ENCODE measurements at places on chromosomes 3 and 15.

GRCh38 chr15:51641490-51642130, 19.0 kb upstream of the DMXL2 start:
- DNase-seq, result no peak

- no peak for DNase-seq
Observed at GRCh38 chr15:59002418-59002859, 15.0 kb downstream of the RNF111 start.

DNA sequence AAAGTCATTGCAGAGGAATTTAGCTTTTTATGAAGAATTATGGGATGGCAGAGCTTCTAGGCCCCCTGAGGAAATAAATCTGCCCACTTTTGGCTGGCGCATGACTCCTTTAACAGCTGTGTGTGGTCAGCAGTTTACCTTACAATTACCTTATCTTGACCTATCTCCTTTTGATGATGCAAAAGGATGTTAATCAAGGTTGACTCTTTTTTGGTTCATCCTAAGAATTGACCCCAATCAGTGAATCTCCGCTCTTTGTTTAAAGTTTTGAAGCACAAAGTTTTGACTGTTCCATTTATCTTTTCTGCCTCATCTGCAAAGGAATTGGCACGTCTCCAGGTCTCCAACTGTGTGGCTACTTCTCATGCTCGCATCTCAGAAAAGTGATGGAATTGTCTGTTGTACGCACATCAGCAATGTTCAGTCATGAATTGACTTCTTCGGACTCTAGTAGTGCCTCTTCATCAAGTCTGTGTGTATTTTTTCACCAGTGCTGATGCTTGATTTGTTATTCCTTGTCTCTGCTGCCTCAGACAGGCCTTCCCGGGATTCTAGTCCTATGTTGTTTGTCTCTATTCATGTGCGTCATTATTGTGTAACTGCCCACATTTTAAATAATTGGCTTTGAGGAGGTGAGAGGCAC, 196.2 kb upstream of the CFAP20DC start:
- no peak for DNase-seq

- DNase-seq, result no peak
Observed at GRCh38 chr3:16266714-16267113, 1.7 kb downstream of the OXNAD1 start.

DNA sequence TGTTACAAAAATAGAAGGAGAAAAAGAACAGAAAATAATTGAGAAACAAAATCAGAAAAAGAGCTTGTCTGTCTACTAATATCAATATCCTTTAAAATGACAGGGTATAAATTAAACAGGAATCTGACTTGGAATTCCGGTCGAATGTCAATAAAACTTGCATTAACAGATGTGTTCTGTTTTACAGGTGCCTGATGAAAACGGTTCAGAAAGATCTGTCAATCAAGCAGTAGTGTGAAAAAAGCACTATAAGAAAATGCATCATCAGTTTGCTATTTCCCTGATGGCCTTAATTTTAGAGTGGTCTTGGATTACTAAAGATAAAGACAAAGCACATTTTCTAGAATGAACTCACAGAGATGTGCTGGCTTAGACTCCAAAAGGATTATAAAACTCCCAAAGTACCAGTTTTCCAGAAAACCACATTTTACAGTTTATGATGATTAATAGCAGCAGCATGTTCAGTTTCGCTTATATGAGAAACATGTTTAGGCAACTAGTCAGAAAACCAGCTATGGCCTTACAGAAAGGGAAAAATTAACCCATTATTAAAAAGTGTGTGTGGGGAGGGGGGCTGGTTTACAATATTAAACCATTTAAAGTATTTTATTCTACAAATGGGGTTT, 8.2 kb upstream of the C3orf38 start:
- DNase-seq, result no peak

DNA sequence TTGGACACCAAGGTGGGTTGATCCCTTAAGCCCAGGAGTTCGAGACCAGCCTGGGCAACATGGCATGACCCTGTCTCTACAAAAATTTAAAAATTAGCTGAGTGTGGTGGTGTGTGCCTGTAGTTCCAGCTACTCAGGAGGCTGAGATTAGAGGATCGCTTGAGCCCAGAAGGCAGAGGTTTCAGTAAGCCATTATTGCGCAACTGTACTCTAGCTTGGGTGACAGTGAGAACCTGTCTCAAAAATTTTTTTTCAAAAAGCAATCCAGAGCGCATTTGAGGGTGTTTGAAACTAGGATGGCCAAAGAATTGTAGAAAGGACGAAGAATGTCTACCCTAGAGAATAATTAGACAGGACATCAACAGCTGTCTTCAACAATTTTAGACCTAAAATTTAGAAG, 103.4 kb downstream of the STAC start:
- no peak for DNase-seq

DNA sequence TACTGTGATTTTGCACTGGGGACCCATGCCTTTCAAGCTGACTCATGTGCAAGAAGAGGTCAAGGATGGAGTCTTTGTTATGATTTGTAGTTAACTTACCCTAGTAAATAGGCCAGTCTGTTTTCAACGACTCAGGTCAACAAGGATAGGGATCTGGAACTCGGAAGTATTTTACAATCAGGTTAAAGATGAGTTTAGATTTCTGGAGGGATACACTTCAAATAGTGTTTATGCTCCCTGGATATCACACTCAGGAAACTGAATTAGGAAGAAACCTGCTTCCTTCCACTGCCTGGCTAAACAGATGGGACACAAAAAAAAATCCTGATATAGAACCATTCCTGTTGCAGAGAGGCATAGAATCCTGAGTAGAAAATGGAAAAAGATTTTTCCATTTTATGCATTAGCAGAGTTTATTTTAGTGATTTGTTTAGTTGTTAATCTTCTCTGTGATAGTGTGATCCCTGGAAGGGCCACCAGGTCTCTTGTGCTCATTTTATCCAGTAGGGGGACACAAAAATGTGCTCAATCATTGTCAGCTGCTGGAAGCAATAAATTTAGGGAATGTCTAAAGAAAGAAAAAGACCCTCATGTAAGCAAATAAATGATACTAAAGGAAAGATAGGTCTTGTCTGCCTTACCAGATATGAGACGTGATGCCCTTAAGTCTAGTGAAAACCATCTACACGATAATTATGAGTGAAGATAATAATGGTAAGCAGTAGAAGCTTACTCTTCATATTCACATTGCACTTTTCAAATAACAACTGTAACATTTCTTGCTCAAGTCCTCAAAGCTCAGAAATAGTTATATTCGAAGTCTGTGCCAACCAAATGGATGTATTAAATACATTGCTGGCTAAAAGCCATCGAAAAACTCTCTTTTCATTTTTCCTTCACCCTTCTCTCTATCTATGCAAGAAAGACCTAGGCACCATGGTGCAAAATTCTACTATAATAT, 452.1 kb upstream of the KCNMB2 start:
- DNase-seq, result no peak

- no peak for DNase-seq
Observed at GRCh38 chr3:19030522-19030839, 117.8 kb upstream of the KCNH8 start.

DNA sequence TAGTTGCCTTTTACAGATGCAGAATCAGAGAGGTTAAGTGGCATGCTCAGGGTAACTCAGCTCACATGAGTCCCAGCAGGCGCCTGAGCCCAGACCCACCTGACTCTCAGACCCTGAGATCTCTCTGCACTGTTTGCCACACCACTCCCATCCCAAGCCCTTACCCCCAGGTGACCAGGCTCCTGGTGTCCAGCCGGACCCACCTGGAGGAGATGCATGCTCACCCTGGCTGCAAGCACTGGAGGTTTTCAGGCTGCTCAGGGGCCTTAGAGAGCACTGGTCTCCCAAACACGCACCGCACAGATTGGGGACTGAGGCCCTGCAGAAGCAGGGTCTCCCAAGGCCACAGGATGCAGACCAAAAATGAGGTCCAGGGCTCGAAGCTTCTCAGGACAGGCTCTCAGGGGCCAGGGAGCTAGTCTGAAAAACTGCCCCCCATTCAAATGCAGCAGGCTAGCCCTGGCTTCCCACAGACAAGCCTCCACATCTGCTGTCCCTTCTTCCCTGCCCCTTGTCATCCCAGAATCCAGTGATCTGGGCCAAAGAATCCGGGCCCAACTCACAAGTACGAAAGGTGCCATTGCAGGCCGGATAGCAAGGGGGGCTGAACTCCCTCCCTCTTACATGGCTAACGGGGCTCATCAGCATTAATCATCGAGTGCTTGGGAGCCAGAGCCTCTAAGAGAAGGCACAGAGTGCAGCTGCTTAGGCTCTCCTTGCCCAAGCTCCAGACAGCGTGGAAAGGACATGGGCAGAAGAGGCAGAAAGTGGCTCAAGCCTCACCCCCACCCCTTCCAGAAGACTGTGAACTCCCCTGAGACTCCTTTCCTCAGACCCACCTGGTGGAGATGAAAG, 90.2 kb upstream of the PRR20G start:
- DNase-seq, result no peak

DNA sequence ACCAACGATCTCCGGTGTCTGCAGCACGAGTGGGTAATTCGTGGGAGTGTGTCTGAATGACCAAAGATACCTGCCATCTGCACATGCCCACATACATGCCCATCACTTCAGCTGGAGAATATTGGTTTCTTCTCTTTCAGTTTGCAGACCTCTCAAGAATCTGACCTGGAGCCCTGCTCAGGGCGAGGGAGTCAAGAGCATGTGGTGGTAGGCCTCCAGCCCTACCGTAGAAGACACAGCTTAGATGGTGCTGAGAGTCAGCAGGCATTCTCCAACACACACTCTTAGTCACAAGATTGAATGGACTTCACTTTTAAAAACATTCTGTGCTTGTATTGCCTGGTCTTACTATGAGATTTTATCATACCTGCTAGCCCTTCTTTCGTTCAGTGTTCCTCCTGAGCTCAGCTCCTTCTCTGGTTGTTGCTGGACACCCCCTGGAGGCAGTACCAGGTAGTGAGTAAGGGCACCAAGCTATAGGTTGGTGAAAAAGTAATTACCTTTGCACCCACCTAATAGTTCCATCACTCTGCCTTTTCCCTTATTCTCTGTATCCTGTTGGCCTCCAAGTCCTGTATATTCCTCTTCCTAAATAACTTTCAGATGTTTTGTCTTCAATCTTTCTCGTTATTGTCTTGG, 252.0 kb downstream of the CACNA2D3 start:
- no peak for DNase-seq

- no peak for DNase-seq
Observed at GRCh38 chr15:73985101-73985873, 6.8 kb downstream of the STOML1 start.

DNA sequence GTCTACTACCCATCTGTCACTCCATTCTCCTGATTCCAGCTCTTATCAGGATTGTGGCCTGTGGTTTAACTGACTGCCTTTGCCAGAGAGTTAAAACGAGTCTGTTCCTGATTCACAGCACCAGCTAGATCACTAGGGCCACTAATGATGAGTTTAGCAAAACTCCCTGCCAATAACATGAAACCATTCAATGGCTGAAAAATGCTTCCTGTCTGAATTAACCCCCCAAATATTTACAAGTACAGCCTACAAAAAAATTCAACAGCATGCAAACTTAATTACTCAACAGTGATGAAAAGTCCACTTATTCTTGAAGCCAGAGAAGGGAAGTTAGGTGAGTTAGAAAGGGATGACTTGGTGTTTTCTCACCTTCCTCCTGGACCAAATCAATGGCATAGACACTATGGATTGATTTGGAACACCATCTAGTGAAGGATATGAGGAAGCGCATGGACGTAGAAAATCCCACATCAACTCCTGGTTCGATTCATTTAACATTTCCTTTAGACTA, 141.4 kb downstream of the TGFBR2 start:
- no peak for DNase-seq

GRCh38 chr3:195203606-195204005, 67.4 kb downstream of the XXYLT1 start:
- DNase-seq, result no peak

GRCh38 chr15:35932531-35932930, 386.6 kb upstream of the DPH6 start:
- no peak for DNase-seq

DNA sequence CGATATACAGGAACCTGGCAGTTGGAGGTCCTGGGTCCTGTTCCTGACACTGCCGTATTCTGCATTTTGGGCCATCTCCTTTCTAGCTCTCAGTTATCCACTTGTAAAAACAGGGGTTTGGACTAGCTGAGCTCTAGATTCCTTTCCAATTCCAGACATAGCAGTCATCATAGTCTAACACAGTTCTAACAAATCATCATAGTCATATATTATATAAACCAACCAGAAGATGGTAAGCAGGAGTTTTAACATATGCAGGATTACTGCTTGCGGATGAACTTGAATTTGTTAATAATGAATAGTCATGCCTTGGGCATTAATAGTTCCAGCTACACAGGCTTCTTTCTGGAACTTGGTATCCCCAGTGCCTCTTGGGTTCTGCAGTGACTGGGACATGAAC, 26.6 kb downstream of the MASP1 start:
- no peak for DNase-seq

- DNase-seq, result no peak
Observed at GRCh38 chr3:20035019-20035418, 5.2 kb upstream of the KAT2B start.

Data from right forelimb (tissue), 1 donor.